Fibroblast of lung (primary cell): ENCODE measurements at places on chromosomes 7 and 10. TPM values are rescaled to one million over a fixed set of nuclear protein-coding genes. Genes with fewer than 3 reads are reported as not detected.

Gene RTKN2
- 0.51 and 1.2 TPM in 2 replicates for total RNA-seq

Gene SPDYE9
- total RNA-seq: not detected in 2 replicates

Gene FGL2
- total RNA-seq: 6.2 and 97.6 TPM in 2 replicates

Gene CCZ1
- 35.7 and 41.8 TPM in 2 replicates for total RNA-seq

Gene CTAGE4
- total RNA-seq: 0.17 and 1.0 TPM in 2 replicates

Gene AGFG2
- 2.6 and 3.1 TPM in 2 replicates for total RNA-seq

Gene OR2A5
- not detected in 2 replicates for total RNA-seq

GRCh38 chr10:89373916-89374711 lies 3.7 kb upstream of the IFIT1B start:
- peak; percentile 99 for DNase-seq
- peak overlapping the region; percentile 8 for H3K4me3 ChIP-seq
- H3K36me3 ChIP-seq: no peaks in the 10 kb centered on the region
- H3K4me1 ChIP-seq: peaks cover 4% of the 10 kb centered on the region

DNA sequence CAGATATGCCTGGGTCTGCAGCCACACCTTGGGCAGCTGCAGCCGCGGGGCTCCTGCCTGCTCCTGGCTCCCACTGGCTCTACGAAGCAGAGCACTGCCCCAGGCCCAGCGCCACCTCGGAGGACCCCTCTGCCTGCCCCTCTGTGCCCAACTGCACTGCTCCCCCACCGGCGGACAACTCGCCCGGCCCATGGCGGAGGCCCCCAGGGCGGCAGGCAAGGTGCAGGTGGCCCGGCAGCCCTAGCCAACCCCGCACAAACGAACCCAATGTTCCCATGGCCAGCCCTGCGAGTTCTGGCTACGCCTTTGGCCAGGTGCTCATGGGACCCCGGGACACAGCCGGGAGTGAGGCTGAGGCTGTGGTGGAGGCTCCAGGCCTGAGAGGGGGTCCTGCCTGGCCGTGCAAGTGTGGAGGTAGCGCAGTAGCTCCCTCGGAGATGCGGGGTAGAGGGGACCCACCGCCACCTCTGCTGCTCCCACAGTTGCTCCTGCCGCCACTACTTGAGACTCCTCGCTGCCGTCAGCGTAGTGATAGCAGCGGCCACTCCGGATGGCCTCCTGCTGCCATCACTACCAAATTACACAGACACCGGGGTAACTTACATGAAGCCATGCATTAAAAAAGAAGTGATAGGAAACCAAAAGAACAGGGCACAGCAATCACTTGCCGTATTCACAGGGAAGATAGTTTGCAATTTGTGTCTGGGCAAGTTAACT lies 97.3 kb upstream of the SP4 start:
- no peak overlapping the region for H3K27ac ChIP-seq
- no peak for DNase-seq
- H3K4me1 ChIP-seq: no peaks in the 10 kb centered on the region

- H3K27me3 ChIP-seq: no peaks in the 10 kb centered on the region
- no peaks in the 10 kb centered on the region for H3K36me3 ChIP-seq
- H3K4me3 ChIP-seq: no peak overlapping the region
- no peak for DNase-seq
- no peaks in the 10 kb centered on the region for H3K4me1 ChIP-seq
Measured at GRCh38 chr7:70052691-70053090, 454.4 kb downstream of the AUTS2 start.

- no peaks in the 10 kb centered on the region for H3K27me3 ChIP-seq
- DNase-seq: no peak
- H3K4me1 ChIP-seq: no peaks in the 10 kb centered on the region
Measured at GRCh38 chr7:31688372-31688771, 1.4 kb downstream of the PPP1R17 start.

DNA sequence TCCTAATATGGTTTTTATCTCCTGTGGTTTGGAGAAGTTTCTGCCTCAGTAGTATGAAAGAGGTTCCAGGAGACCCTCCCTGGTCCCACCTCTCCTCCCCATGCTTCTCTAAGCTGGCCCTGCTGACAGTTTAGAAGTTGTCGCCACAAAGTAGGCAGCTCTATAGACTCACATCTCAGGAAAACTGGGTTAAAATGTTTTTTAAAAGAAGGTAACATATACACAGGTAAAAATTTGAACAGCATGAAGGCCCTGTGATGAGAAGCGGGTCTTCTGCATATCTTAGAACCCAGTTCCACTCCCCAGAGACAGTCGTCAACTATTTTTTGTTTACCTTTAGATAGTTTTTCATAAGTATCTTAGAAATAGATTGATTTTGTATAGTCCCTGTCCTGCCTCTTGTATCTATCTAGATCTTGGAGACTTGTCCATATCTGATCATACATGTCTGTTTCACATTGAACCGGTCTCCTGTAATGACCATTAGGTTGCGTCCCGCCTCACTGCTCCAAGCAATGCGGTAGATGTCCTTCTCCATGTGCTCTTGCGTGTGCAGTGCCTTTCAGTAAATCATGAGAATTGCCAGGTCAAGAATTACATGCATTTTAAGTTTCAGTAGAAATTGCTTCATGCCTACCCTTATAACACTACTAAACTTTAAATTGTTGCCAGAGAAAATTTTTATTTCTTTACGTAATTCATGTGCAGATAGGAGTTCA lies 2.2 kb downstream of the DUSP5 start:
- DNase-seq: peak; percentile 62
- H3K4me1 ChIP-seq: peaks cover 27% of the 10 kb centered on the region
- H3K4me3 ChIP-seq: peak overlapping the region; percentile 74
- H3K27me3 ChIP-seq: no peaks in the 10 kb centered on the region
- H3K36me3 ChIP-seq: peaks cover 4% of the 10 kb centered on the region

GRCh38 chr10:497289-497688 lies 192.2 kb downstream of the DIP2C start:
- no peak overlapping the region for H3K27ac ChIP-seq
- no peak overlapping the region for H3K4me3 ChIP-seq
- H3K27me3 ChIP-seq: no peaks in the 10 kb centered on the region
- H3K4me1 ChIP-seq: no peaks in the 10 kb centered on the region
- no peak for DNase-seq

DNA sequence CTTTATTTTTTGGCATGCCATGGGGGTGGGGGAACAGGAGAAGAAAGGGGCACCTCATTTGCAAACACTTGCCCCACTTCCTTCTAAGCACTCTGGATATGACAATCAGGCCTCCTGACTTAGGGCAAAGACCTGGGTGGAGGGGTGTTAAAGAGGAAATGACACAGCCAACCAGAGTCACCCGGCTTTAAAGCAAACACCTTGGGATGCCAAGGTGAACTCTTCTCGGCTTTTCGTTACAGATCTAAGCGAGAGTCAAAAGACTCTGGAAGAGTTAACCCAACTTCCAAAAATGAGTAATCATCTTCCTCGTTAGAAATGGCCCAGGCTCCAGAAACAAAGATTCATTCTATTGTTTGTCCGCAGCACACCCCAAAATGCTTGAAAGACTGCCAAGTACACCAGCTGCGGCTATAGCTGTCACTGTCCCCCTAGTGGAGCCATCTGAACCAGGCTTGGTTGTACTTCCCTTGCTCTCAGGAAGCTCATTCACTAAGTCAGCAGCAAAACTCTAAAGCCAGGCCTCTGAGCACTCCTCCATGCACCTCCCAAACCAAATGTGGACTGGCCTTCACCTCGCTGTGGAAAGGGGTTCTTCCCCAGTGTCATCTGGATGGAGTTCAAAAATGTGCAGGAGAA lies 24.8 kb downstream of the FAM53B start:
- peak; percentile 59 for DNase-seq
- no peak overlapping the region for H3K4me3 ChIP-seq
- H3K27me3 ChIP-seq: no peaks in the 10 kb centered on the region
- peaks cover 5% of the 10 kb centered on the region for H3K4me1 ChIP-seq

DNA sequence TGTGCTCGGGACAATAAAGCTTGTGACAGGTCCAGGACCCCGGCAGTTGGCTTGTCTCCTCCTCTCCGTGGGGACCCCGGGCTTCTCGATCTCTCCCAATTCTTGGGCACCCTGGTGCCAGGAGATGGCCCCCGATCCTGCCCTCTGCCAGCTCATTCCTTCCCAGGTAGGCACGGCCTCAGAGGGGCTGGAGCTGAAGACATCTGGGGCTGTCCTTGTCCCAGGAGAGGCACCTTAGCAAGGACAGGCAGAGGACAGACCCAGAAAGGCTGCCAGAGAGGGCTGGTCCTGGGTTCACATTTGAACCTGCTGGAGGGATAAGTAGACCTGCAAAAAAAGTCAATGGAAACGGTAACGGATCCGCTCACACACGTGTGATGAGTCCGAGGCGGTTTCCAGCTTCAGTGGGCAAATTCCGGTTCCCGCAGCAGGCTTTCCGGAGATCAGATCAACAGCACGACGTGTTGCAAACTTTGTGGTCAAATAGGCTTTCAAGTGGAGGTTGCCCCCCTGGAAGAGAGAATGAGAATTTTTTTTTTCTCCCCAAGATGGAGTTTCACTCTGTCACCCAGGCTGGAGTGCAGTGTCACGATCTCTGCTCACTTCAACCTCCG lies 47.7 kb upstream of the GTF2IRD1 start:
- no peak overlapping the region for H3K4me3 ChIP-seq
- peaks cover 8% of the 10 kb centered on the region for H3K36me3 ChIP-seq

DNA sequence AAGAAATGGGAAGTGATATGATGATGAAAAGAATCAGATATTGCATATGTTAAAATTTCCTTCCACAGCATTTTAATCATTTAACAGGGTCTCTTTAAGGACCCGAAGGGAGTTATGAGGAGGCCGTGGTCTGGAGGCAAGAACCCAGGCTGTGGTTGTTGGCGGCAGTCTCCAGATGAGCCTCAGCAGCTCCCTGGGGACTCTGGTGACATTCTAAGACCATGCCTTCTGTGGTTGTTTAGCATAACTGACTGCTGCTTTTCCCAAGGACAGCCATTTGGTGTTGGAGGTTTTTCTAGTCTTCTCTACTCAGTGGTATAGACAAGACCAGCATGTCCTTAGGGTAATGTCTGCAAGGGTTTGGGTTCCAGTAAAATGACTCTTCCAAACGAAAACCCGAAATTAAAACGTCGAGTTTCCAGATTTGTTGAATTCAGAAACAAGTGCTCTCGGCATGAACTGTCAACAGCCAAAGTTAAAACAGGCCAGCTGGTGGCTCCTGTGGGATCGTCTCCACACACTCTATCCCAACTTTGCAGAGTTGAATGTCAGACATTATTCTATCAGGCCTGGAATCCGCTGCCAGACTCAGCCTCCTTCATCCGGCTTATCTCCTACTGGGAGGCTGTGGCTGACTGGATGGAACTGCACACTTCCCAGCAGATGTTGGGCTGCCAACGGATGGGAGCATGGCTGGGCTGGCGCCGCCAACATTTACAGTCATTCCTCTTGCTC lies 183.1 kb downstream of the TAX1BP1 start:
- H3K27me3 ChIP-seq: no peaks in the 10 kb centered on the region
- no peak for DNase-seq
- H3K4me3 ChIP-seq: no peak overlapping the region
- H3K27ac ChIP-seq: no peak overlapping the region
- peaks cover 4% of the 10 kb centered on the region for H3K4me1 ChIP-seq

DNA sequence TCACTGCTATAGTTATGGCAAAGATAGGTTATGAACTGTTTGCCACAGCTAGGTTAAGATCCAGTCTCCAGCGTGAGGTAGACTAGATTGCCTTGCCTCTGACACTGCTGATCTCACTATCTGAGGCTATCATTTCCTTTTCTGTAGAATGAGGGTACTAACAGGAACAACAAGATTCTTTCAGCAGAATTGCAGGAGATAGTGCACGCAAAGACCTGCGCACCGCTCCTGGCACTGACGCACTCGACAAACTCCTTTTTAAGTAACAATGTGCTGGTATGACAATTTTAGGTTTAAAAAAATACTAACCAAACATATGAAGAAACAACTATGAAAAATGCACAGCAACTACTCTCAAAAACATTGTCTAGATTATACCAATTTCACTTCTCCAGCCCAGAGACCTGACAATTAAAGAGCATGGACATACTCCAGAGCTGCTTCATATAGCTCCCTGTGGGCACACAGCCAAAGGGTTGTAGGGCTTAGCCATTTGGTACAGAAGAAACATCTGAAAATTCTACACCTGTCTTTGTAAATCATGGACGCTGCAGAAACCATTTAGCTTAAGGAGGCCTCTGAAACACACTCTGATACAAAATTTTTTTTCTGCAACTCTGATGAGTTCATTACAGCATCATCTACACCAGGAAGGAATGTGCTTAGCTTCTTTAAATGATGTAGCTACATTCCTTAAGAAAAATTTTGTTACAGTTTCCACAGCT lies 7.8 kb downstream of the ADAM12 start:
- no peaks in the 10 kb centered on the region for H3K27me3 ChIP-seq
- H3K36me3 ChIP-seq: no peaks in the 10 kb centered on the region
- DNase-seq: peak; percentile 64

GRCh38 chr10:117553142-117553814 lies 10.7 kb downstream of the EMX2 start:
- no peak for DNase-seq
- no peaks in the 10 kb centered on the region for H3K4me1 ChIP-seq

DNA sequence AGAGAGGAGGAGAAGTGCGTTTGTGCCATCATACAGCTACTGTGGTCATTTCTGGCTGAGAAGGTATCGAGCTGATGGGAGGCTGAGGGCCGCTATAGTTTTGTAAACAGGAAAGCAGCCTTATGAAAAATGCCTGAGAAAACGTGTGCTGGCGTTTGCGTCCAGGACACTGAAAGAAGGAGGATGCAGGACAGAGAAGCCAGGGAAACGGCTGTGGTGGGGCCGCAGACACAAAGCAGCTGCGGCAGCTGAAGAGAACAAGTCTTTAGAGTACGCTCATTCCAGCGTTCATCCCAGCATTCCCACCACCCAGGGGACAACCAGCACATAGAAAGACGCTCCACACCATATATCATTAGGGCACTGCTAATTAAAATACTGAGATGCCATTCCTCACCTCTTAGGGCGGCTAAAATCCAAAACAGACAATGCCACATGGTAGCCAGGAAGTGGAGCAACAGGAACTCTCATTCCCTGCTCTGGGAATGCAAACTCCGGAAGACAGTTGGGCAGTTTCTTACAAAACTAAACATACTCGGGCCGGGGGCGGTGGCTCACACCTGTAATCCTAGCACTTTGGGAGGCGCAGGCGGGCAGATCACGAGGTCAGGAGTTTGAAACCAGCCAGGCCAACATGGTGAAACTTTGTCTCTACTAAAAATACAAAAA lies 18.4 kb downstream of the GNA12 start:
- peaks cover 33% of the 10 kb centered on the region for H3K4me1 ChIP-seq
- no peak for DNase-seq
- H3K36me3 ChIP-seq: no peaks in the 10 kb centered on the region

DNA sequence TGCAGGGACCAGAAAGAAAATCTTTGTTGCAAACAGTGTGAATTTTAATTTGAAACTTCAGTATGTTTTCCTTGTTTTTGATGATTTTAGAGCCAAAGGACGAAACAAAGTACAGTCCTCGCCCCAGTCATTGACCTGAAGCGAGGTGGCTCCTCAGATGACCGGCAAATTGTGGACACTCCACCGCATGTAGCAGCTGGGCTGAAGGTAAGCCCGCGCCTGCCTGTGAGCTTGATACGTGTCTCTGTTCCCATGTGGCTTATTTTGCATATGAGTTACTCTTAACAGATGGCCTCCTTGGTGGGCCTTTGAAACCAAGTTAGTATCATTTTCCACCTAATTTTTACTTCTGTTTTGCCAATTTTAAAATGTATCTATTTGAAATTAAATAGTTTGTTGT lies 12.3 kb downstream of the RBM17 start:
- no peaks in the 10 kb centered on the region for H3K4me1 ChIP-seq
- H3K27ac ChIP-seq: no peak overlapping the region
- no peak overlapping the region for H3K4me3 ChIP-seq
- H3K27me3 ChIP-seq: no peaks in the 10 kb centered on the region
- peaks cover 7% of the 10 kb centered on the region for H3K36me3 ChIP-seq
- DNase-seq: no peak
